ENCODE measurements at places on chromosomes 4 and X. TPM values are rescaled to one million over a fixed set of nuclear protein-coding genes. Genes with fewer than 3 reads are reported as not detected.

Gene SPARCL1
- 261 TPM for total RNA-seq

Gene ARSJ
- total RNA-seq, result 6.1 TPM

Gene SLC6A8
- total RNA-seq, result 44.7 TPM

Gene FGFBP2
- total RNA-seq, result not detected

Gene RASGEF1B
- 140 TPM for total RNA-seq

Gene PROM1
- total RNA-seq, result 298 TPM

Gene CCNA2
- 22.1 TPM for total RNA-seq

Gene CT45A1
- not detected for total RNA-seq

Gene PRR32
- 0.60 TPM for total RNA-seq

Gene NSUN7
- 10.5 TPM for total RNA-seq

Gene UGT2B10
- total RNA-seq, result not detected

Gene MAGEA8
- not detected for total RNA-seq

Gene CT45A10
- not detected for total RNA-seq

Gene CRMP1
- total RNA-seq, result 148 TPM

Gene NXF2B
- total RNA-seq, result 0.44 TPM

Gene IBSP
- not detected for total RNA-seq

Gene CFAP99
- total RNA-seq, result not detected

Gene USP27X
- 6.5 TPM for total RNA-seq

Gene KLHL2
- total RNA-seq, result 25.5 TPM

Gene GLOD5
- not detected for total RNA-seq

Gene DMD
- 132 TPM for total RNA-seq

Gene HNRNPDL
- 320 TPM for total RNA-seq

Gene LEF1
- 19.6 TPM for total RNA-seq

Gene MAGED4B
- 18.4 TPM for total RNA-seq

Gene FAM156A
- total RNA-seq, result 53.8 TPM

Measured in camera-type eye (tissue), 1 donor.